ENCODE measurements at places on chromosomes 3 and 15.

DNA sequence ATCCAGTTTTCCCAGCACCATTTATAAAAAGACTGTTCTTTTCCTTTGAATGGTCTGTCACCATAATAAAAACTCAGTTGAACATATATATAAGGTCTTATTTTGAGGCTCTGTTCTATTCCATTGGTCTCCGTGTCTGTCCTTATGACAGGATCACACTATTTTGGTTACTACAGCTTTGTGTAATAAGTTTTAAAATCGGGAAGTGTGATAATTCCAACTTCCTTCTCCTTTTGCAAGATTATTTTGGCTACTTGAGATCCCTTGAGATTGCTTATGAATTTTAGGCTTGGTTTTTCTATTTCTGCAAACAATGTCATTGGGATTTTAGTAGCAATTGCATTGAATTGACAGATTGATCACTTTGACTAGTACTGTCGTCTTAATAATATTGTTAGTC, 35.7 kb downstream of the SACM1L start:
- DNase-seq, result peak; percentile 30

- DNase-seq, result no peak
Measured at GRCh38 chr3:98140531-98140930, 6.7 kb upstream of the OR5H14 start.

DNA sequence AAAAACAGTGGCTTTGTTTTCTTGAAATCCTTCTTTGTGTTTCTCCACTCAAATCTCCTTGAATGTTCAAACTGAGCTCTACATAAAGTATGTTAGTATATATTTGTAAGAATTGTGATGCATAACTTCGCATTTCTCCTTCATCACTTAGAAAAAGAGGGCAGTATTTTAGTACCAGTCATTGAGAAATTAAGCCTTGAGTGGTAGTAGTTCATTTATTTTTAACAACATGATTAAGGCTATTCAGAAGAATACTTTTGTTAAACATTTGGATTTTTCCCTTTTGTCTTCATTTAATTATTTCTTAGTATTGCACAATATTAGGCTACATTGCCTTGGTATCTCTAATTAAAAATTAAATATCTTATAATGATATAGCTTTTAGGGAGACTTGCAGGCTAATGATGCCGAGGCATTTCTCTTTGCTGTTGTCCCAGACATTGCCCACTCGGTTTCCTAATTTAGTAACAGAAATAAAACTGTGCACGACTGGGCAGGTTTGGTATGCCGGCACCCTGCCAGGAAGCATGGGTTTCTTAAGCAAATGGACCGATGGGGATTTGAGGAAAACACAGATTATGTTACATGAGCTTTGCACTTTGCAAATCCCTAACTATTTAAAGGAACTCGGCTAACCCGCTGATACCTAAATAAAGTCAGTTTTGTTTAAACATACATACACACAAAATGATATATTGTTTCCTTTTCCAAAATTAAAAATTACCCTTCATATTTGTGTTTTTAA, 54.7 kb downstream of the LRRC28 start:
- DNase-seq, result peak; percentile 80

DNA sequence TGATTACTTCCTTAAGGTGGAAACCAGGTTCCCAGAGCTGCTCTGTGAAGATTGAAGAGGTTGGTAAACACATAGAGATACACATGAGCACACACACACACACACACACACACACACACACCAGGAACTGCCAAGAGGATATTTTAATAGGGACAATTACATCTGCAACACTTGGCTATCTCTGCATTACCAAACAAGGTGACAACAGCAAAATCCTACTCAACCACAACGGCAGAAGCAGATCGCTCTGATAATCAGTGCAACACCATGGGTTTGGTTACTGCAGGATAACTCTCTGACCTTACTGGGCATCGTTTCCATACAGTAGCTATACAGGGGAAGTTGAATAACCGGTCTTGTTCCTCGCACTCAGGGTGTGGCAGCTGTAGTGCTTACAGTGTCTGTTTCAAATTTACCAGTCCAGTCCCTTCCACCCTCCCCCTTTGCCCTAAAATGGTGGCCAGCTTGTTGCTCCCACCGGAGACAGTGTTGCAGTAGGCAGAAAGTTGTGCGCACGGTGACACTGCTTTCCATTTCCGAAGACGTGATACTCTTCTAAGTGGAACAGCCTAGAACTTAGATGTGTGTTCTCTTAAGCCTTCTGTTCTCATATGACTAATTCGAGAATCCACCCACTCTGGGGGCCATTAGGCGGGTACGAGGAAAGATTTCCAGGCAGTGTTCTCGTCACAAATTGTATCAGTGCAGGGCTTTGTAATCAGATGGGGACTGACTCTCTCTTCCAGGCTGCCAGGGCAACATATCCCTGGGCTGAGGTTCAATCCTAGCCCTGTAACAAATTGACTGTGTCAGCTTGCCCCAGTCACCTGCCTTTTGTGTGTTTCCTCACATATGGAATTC, 176.2 kb downstream of the P3H2 start:
- no peak for DNase-seq

DNA sequence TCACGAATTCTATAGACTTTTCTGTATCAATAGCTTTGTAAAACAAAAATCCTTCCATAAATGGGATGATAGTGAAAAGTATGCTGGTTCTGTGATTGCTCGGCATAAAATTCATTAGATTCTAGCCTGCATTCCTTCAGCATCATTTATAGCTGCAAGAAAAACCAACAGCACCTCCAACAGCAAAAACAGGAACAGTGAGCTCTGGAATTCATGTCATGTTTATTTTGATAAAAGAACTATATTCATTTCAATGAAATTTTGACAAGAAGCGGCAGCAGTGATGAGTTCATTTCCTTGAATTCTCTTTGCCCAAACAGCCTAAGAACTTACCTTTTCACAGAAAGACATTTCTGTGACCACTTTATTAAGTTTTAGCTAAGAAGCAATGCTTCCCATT, 515.2 kb upstream of the CCDC54 start:
- DNase-seq, result peak; percentile 72

GRCh38 chr3:130582457-130583153, 65.6 kb downstream of the COL6A6 start:
- no peak for DNase-seq

DNA sequence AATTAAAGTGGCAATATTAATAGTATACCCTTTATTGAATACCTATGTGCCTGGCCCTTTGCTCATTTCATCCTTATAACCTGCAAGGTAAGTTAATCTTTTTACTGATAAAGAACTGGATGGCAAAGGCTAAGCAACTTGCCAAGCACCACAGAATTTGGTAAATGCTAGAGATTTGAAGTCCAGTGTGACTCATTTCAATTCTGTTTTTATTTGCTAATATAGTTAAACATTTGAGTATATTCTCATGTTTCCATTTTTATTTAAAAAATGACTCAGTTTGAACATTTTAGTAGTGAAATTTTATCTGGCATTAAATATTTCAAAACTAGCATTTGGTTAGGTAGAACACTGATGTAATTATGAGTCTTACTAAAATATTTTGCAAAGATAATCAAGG, 11.3 kb downstream of the PFN2 start:
- DNase-seq, result no peak

DNA sequence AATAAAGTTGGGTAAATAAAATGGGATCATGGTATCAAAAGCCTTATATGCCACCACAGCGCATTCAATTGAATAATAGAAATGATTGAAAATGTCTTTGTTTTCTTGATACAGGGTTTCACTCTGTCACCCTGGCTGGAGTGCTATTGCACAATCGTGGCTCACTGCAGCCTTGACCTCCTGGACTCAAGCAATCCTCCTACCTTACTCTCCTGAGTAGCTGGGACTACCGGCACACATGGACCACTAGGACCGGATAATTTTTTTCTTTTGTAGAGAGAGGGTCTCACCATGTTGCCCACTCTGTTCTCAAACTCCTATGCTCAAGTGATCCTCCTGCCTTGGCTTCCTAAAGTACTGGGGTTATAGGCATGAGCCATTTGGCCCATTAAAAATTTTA, 33.8 kb upstream of the BBX start:
- DNase-seq, result no peak

DNA sequence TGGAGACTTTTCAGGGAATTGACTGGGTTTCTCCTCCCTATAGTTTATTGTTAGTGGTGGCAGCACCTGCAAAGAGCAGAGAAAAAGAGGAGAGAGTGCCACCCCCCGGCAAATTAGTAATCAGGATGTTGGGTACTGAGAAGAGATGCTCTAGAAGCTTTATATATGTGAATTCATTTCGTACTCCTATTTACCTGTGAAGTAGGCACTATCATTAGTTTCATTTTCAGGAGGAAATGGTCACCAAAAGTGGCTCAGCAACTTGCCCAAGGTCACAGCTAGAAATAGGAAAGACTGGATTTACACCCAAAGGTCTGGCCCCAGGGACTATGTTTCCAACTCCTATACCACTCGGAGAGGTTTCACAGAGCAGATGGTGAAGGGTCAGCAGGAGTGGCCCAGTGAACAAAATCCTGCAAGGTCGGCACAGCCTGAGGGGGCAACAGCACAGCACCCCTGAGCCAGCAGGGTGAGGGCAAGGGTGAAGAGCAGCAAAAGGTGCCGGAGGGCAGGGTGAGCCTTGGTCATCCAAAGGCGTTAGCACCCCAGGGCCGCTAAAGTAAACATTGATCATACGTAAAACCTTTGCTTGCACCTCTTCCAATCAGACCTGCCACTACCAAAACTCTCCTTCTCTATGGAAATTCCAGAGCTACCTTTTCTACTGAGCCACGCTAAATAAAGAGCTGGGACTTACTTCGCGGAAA, 23.6 kb downstream of the VGLL4 start:
- DNase-seq, result no peak

GRCh38 chr3:54671511-54671910, 256.3 kb downstream of the LRTM1 start:
- no peak for DNase-seq

- DNase-seq, result peak; percentile 70
Measured at GRCh38 chr15:71333136-71333700, 217.9 kb downstream of the THSD4 start.

DNA sequence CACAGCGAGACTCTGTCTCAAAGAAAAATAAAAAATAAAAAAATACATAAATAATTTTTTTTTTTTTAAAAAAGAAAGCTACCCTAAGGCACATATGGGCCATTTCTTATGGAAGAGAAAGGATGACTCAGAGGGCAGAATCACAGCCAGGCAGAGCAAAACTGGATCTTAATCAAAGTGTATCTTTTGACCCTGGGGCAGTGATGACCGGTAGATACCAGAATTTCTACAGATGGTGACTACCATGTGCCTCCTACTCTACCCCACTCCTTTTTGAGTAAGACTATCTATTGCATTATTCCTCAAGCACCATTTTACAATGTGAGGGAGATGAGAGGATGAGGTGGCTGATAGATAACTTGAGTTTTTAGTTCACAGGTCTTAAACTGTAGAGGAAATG, 26.0 kb downstream of the TARS3 start:
- no peak for DNase-seq

- DNase-seq, result no peak
Measured at GRCh38 chr3:12179441-12179840, 20.7 kb upstream of the TIMP4 start.

DNA sequence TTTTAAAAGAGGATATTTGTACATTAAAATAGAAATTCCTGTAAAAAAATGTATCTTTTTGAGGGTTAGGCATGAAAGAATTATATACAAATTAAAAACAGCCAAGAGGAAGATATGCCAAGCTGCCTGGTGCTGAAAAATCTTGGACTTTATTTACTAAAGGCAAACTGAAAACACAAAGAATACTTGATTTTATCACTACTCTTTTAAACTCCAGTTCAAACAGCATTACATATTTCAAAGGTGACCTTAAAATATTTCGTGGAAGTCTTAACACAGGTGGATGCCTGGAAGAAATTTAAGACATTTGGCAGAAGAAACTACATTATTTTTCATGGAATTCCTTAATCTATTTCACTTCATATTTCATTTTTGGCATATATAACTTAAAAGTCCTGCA, 101.1 kb upstream of the SLC2A2 start:
- no peak for DNase-seq

DNA sequence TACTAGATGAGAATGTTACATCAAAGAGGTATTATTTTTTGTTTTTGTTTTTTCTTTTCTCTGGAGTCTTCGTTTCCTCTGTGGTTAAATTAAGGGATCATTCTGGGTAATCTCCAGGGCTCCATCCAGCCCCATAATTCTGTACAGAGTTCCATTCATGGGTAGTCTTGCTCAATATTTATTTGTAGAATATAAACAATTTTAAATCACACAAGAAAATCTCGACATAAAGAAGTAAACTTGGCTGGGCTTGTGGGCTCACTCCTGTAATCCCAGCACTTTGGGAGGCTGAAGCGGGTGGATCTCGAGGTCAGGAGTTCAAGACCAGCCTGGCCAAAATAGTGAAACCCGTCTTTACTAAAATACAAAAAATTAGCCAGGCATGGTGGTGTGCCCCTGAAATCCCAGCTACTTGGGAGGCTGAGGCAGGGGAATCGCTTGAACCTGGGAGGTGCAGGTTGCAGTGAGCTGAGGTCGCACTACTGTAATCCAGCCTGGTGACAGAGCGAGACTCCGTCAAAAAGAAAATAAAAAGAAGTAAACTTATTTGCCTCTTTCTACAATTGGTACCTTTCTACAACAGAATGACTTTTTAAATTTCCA, 166.8 kb upstream of the TGFBR2 start:
- DNase-seq, result no peak

DNA sequence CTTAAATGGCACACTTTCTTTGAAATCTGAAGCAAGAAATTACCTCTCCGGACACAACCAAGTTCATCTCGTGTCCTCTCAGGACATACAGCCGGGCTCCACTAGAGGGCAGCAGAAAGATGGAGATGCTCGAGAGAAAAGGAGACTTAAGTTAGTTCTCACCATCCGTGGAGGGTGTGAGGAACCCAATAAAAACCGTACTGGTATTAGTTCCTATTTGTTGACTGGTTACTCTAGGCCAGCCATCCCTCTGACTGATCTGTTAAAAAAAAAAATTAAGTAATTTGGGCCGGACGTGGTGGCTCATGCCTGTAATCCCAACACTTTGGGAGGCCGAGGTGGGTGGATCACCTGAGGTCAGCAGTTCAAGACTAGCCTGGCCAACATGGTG, 7.9 kb upstream of the CYP11A1 start:
- DNase-seq, result peak; percentile 88

Measured in muscle of leg (tissue), 16 donors.